H54 (cell line): ENCODE measurements at places on chromosomes 7 and 10.

- no peak for DNase-seq
These were observed 196.7 kb upstream of the TMEM72 start for GRCh38 chr10:44714451-44714850.

- no peak for DNase-seq
These were observed 9.3 kb downstream of the DAGLB start for GRCh38 chr7:6438427-6438826.

DNA sequence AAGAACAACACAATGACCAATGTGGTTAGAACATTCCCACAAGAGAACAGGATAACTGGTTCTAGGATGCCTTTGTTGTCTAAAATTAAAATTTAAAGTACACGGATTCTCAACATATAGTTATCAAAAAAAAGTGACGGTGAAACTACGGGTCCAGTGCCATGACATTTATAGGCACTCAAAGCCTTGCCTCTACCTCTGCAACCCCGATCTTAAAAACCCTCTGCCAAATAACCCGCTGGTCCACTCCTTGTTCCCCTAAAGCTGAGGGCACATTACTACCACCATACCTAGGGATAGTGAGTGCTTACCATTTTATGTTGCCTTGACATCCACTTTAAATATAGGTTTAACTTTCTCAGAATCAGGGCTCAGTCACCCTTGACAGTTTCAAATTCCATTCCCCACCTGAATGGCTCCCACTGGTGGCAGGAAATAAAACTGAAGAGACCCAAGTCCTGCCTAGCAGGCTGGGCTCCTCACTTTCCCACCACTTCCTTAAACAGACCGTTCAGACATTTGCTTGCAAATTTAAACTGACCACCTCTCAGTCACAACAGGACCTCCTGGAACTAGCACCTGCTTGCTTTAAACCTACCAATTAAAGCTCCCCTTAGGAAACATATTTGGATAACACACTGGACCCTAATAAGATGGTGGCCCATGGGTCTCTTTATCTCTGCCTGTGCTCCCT is 169.9 kb upstream of the ASAH2 start:
- no peak for DNase-seq

DNA sequence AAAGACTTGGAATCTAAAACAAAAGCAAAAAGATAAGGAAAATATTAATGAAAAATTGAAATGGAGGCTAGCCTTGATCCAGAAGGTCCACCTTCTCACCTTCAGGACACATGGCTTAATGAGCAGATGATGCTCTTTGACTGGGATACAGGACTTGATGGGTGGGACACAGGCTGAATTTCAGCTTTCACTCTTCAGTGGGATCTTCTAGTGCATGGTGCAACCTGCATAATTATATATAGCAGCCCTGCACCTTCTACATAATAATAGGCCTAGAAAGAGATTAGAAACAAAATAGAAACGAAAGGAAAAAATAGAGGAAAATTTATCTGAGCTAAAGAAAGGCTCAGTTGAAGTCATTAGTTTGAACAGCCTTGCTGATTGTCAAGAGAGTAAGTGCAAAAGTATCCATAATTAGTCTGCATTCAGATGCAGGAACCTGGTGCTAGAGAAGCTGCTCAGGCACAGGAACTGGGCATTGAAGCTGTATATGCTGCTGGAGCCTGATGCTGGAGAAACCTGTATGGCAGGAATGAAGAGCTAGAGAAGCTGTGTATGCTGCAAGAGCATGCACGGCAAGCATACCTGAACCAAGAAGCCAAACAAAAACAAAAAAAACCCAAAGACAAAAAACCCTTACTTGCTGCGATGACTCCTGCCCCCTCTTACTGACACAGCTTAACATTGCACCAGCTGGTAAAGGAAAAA is 19.4 kb downstream of the MKLN1 start:
- DNase-seq = no peak

DNA sequence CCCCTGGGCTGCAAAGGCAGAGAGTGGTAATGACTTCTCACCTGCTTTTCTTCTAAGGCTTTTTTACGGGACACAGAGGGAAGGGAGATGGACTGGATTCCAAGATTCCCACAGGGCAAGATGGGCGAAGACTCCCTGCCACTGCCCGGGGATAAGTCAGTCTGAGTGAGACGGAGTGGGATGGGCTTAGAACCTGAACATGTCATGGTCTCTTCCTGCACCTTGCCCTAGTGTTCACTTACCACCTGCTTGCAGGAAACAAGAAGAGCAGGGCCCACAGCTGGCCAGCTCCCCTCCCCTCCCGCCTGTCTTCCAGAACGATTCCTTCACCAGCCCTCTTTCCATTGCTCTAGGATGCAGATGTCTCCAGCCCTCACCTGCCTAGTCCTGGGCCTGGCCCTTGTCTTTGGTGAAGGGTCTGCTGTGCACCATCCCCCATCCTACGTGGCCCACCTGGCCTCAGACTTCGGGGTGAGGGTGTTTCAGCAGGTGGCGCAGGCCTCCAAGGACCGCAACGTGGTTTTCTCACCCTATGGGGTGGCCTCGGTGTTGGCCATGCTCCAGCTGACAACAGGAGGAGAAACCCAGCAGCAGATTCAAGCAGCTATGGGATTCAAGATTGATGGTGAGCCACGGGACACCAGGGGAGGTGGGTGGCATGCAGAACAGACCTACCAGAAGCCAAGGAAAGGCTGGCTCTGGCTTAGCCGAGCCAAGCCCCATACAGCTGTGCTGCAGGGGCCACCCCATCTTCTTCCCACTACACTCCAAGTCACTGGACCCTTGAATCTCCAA is 1.3 kb downstream of the SERPINE1 start:
- no peak for DNase-seq

DNA sequence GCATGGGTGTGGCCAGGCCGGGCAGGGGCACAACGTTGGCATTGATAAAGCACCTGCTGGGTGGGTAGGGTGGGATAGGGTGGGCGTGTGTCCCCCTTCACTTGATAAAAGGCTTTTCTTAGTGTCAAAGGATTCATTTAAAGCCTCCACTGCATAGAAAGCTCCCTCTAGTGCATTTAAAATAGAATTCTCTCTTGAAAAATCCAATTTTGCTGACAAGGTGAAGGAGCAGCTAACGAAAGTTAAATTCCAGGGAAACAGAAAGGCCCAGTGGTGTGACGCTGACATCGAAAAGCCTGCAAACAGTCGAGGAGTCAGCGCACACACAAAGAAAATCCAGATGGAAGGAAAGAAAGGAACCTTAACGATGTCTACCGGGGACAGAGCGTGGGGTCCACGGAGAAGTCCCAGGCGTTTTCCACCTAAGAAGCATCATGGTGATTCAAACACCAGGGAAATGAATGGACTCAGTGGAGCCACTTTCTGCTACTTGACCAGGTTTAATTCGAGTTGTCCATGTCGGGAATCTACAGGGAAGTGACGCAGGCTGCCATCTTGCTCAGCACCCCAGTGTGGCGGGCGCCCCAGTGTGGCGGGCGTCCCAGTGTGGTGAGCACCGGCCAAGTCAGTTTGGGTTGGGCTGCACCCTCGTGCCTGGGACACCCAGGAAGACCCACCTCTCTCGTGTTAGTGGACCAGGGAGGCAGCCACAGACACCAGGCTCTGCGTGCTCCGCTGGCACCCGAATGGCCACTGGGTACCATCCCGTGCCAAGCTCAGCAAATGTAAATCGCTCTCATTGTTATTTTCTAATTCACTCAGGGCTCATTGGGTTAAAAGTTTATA is 217.8 kb downstream of the DNAJB6 start:
- no peak for DNase-seq

DNA sequence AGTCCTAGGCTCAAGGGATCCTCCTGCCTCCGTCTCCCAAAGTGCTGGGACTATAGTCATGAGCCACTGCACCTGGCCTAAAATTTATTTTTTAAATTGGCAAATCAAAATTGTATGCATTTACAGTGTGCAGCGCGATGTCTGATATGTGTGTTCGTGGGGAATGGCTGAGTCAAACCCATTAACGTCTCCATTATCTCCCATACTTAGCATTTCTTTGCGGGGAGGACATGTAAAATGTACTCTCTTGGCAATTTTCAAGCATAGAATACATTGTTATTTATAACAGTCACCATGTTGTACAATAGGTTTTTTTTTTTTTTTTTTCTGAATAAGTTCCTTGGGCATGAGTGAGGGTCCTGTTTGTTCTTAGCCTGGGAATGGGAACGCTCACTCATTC is 3.8 kb downstream of the TMEM184A start:
- no peak for DNase-seq

- DNase-seq = peak; percentile 52
These were observed 413.8 kb upstream of the FOXK1 start for GRCh38 chr7:4268040-4268965.

DNA sequence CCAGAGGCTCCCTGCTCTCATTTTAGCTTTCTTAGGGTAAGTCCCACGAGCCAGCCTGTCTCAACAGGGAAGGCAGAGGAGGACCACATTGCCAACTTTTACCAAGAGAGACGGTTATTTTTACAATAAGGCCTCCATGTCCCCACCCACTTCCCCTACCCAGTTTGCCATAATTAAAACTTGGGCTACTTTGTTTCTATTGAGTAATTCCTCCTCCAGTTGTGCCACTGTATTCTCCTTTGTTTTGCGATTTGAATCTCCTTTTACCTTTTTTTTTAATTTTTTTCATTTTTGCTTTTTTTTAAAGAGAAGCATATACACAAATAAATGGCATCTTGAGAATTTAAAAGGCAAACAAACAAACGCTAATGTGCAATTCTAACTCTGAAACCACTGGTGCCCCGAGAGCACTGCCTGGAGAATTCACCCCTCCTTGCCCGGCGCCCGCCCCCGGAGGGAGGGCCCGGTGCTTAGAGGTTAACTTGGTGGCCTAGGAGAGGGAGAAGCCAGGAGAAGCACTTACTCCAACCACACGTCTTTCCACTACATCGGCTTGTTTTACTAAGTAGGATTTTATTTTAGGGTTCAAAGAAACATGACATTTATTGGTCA is 282.3 kb downstream of the USP6NL start:
- no peak for DNase-seq

DNA sequence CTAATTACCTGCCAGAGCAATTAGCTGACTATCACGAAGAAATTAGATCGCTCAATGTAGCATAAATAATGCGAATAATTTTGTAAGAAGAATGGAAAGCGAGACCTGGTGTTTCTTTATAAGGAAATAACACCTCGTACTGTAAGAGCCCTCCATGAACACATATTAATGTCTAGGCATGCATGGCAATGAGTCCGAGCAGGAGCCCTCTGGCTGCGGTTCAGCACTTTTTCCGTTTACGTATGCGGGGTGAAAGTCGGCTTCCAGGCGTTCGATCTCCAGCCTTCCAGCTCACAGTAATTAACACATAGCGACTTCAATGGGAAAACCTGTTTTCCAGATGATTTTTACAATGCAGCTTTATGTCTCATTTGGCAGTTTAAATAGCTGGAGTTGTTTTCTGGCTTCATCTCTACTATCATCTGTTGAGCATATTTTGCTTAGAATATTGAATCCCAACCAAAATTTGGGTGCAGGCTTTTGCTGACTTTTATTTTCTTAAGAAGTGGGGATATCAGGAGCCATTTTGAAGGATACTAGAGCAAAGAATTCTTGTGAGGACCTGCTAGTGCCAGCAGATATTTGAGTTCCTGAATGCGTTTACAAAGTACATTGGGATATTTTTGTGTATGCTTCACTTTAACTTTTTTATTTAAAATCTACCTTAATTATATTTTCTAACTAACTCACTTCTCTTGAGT is 7.2 kb upstream of the SP8 start:
- DNase-seq = no peak

DNA sequence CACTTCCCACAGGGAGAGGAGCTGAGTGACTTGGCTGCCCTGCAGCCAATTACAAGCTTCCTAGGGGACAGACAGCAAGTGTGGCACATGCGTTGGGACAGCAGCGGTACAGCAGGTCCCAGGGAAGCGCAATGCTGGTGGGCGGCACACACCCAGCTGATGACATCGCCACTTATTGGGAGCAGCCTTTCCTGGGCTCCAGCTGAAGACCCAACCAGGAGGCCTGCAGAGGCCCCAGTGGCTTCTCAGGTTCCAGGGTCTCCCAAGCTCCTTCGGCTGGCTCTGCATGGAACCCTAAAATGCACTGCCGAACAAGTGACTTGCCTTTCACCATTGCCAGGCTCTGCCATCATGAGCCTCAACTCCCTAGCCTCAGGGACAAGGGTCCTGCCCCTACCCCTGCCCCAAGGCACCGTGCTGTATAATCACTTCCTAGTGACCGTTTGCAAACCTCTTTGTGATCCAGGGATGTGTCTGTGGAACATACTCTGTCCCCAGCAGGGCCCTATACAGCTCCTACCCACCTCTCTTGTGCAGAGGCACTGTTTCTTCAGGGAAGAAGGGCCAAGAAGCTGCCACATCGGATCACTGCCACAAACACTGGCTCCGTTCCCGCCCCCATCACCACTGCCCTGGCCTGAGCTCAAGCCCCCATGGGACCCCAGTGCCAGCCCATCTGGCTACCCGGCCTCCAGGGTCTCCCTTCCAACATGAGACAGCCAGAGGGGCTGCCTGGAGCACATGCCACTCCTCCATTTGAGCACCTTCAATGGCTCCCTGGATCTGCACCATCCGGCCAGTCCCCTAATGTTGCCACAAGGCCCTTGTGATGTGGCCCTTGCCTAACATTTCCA is 19.3 kb upstream of the SLIT1 start:
- no peak for DNase-seq

GRCh38 chr10:73485320-73485719 is 10.5 kb downstream of the PPP3CB start:
- no peak for DNase-seq

DNA sequence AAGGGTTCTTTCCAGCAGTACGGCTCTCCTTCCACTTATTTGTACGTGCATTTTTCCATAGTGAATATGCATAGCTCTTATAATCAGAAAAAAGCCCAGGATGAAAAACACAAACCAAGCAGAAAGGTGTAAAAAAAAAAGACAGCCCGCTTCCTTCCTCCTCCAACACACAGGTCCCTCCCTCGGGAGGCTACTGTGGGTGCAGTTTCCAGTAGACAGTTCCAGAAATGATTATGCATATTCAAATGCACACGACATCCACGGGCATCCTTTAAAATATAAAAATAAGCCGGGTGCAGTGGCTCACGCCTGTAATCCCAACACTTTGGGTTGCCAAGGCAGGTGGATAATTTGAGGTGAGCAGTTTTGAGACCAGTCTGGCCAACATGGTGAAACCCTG is 59.9 kb downstream of the TNRC18 start:
- DNase-seq = no peak

DNA sequence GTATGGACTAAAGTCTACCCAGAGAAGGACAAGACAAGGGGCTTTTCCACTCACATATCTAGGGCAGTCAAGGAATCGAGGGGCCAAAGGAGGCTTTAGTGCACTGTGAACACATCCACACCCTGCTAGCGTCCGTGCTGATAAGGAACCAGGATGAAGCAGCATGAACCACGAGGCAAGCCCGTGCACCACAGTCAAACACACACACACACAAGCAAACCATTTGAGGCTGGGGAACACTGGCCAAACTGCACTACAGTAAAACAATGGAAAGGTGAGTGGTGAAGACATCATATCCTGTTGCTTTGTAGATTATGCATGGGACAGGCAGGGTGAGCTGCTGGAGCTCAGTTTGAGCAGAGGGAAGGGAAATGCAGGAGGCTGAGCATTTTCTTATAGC is 177.4 kb upstream of the CDCA7L start:
- no peak for DNase-seq

GRCh38 chr7:69187824-69188333 is 410.4 kb upstream of the AUTS2 start:
- DNase-seq = peak; percentile 30

GRCh38 chr10:49647985-49648795 is 31.3 kb upstream of the C10orf53 start:
- DNase-seq = no peak
